ENCODE measurements at places on chromosomes 2 and 18.
A peak's percentile ranks its signal among the peaks of the same experiment; 100 is the strongest.

- no peak for DNase-seq
Measured at GRCh38 chr2:176752295-176752694, 460.3 kb upstream of the HNRNPA3 start.

- DNase-seq, result no peak
Measured at GRCh38 chr18:710418-711300, 1.8 kb downstream of the ENOSF1 start.

GRCh38 chr2:113980946-113981345 is 91.1 kb downstream of the ACTR3 start:
- DNase-seq, result no peak

DNA sequence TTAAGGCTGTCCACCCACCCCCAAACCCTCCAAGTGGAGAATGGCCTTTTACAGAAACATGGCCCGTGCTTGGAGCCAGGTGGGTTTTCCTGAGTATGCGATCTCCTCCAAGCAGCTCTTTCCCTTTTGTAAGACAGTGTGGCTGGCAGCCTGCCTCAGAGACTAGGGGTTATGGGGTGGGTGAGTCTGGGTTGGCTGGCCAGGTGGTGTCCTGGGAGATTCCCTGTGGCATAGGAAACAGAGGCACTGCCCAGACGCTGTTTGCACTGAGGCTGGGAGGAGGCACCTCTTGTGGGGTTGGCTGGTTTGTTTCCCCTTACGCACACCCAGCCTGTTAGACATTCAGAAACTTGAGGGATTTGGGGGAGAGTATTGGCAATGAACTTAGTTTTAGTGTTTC is 82.3 kb upstream of the MCFD2 start:
- DNase-seq, result no peak

DNA sequence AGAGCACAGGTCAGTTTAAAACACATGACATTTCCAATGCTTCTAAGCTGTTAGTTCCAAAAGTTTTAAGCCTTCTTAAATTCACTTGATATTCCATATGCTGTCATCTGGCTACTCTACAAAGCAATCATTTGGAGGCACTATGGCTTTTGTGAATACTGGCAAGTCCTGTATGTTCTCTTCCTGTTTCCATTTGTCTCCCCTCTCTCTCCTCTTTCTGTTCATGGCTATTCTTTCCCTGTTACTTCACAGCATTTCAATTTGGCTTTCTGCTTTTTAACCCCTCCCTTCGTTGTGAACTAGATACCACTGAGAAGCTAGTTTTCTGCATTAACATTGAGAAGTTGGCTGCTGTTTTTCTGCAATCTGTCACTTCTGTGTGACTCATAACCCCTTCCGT is 1337.2 kb upstream of the CELF4 start:
- no peak for DNase-seq

- DNase-seq, result no peak
Measured at GRCh38 chr2:149080971-149081370, 42.5 kb downstream of the LYPD6B start.

- no peak for DNase-seq
Measured at GRCh38 chr18:63152096-63152495, 167.5 kb downstream of the BCL2 start.

GRCh38 chr2:196453613-196454047 is 185.9 kb upstream of the CCDC150 start:
- DNase-seq, result peak; percentile 40

DNA sequence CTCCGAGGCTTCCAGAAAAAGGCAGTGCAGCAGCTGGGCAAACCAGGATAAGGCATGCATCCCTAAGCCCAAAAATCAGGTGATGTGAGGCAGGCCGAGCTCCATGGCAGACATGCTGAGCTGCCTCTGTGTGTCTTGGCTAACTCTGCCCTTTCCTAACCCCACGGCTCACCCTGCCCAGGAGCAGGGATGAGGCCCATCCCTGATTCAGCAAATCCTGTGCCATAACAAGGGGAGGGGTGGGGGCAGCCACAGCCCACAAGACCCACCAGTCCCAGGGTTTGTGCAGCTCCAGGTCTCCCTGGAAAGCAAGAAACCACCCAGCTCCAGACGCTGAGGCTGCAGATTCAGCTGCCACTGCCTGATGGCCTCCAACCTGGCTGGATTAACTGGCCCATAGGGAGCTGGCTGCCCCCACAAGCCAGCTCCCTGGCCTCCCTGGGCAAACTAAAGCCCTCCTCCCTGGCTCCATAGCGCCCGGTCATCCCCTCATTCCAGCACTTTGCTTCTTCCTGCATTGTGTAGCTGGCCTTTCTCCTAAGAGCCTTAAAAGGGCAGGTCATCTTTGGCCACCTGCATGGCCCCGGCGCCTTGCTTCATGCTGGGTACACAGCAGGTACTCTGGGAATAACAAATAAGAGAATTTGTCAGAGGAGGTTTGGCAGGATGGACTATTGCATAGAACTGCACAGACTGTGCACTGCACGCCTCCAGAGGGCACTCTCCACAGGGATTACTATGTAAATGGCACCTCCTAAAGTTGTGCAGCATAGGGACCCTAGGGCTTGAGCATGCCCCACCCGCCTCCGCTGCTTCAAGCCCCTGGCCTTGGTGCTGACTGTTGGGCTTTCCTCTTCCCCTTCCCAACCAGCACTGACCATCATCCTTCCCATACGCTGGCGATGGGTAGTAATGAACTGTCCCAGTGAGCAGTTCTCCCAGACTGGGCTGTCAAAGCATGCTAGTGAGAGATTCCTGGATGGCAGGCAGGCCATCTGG is 10.7 kb downstream of the STEAP3 start:
- DNase-seq, result peak; percentile 40

DNA sequence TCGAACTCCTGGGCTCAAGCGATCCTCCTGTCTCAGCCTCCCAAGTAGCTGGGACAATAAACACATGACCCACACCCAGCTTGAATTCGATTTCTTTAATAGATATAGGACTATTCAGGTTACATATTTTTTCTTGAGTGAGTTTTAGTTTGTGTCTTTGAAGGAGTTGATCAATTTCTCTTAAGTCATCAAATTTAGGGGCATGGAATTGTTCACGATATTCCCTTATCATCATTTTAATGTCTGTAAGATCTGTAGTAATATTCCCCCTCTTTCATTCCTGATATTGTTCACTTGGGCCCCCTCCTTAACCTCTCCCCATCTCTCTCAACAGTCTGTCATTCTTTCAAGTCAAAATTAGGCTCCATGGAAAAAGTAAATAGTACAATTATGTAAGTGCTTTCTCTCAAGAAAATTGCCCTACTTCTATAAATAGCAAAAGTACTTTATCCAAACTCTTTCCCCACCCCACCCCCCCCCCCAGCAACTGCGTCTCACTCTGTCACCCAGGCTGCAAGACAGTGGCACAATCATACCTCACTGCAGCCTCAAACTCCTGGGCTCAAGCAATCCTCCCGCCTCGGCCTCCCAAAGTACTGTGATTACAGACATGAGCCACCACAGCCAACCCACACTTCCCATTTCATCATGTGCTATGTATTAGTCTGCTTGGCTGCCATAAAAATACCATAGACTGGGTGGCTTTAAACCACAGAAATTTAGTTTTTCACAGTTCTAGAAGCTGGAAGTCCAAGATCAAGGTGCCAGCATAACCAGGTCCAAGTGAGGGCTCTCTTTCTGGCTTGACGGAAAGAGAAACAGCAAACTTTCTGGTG is 20.1 kb downstream of the WDR33 start:
- no peak for DNase-seq

- peak; percentile 5 for DNase-seq
Measured at GRCh38 chr2:6418291-6418690, 447.4 kb downstream of the CMPK2 start.

DNA sequence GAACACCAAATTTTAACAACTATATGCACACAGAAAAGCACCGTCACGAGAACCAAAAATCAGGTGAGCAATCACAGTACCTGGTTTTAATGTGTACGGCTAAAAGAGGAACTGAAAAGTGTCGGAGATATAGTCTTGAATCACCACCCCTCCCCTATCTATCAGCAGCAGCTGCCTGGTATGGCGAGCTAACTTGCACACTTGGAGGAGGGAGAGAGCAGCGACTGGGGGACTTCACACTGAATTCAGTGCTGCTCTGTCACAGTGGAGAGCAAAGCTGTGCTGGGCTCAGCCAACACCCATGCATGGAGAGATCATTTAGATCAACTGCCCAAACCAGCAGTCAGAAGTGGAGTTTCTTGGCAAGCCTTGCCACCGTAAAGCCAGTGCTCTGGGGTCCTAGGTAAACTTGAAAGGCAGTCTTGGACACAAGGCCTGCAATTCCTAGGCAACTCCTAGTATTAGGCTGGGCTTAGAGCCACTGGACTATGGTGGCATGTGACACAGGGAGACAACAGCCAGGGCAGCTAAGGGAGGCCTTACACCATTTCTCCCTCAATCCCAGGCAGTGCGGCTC is 89.2 kb upstream of the CD226 start:
- DNase-seq, result no peak

- no peak for DNase-seq
Measured at GRCh38 chr2:126656431-126657147, 631 bp downstream of the GYPC start.

- no peak for DNase-seq
Measured at GRCh38 chr2:29070526-29070925, 3.8 kb downstream of the PCARE start.

DNA sequence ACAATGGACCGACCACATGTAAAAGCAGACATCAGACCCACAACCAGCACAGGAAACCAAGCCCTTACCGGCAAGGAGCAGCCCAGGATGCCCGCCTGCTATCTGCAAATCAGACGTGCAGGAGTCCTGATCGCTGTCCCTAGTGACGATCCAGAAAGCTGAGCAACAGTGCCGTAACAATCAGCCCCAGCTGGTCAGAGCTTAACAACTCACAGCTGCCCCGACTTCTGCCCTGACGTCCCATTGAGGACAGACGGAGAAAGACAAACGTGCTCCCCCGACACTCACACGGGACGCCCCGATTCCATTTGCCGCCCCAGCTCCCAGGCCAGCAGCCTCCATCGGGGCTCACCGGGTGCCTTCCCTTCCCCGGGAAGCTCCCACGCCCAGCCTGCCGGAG is 39.8 kb upstream of the PXDN start:
- DNase-seq, result peak; percentile 43

GRCh38 chr2:218319813-218320365 is 27.6 kb upstream of the TMBIM1 start:
- DNase-seq, result no peak

DNA sequence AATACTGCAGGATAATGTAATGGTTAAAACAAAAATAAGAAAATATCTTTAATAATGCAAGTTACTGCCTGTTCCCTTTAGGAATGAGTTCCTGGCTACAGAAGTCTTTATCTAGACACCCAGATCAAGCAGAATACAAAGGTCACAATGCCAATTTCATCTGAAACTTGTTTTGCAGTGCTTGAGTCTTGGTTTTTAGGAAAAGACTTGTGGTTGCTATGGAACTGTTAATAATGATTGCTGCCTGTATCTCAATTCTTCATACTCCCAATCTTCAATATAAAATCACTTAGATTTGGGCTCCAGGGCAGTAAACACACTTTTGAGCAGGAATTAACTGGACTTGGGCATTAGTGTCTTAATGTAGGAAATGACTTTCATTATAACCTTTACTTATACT is 14.2 kb downstream of the CAVIN2 start:
- DNase-seq, result no peak

GRCh38 chr2:233462202-233462785 is 104.3 kb downstream of the USP40 start:
- DNase-seq, result no peak

DNA sequence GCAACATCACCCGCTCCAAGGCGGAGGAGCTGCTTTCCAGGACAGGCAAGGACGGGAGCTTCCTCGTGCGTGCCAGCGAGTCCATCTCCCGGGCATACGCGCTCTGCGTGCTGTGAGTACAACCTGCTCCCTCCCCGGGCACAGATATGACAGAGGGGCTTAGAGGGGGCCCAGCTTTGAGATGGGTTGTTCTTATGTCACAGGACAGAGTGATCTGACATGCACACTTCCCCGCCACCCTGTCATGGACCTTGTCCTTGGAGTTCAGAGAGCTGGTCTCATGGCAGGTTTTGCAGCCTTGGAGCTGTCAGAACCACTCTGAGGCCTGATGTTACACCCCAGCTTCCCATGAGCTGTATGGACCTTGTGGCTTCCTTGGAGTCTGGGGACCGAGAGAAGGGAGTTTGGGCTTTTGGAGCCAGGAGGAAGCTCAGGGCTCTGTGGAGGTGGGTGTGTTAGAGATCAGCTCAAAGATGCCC is 398 bp downstream of the INPP5D start:
- no peak for DNase-seq

DNA sequence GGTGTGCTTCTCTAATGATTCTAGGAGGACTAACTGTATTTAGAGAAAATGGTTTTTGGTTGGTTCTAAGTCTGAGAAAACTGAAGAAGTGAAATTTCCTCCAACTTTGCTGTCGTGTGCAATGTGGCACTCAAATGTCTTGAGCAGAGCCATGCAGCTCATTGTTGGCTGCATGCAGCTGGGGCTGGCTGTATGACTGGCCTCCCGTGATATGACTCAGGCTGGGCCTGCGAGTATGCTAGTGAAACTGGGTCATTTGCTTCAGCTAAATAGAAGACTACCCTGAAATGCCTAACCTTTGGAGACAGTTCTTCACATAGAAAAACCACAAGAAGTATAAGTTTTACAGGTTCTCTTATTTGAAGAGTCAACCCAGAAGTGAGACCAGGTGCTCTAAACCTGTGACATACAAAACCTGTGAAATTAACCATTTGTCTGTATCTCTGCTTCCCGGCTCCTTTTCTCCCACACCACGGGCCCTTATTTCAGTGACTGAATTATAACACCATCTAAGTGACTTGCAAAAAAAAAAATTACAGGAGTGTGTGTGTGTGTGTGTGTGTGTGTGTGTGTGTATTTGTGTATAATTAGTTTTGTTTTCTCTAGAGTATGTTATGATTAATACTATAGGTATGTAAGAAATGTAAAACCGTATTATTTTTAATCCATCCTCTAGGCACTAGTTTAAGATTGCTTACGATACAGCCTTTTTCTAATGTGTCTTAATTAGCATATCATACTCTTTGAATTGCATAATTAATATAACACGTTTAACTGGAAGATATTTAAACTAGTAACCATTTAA is 15.9 kb downstream of the POLI start:
- no peak for DNase-seq

- DNase-seq, result no peak
Measured at GRCh38 chr2:227612546-227613271, 1.9 kb downstream of the SCYGR3 start.

GRCh38 chr18:79200546-79201268 is 131.5 kb downstream of the ATP9B start:
- peak; percentile 19 for DNase-seq

GRCh38 chr18:10421859-10422258 is 32.6 kb upstream of the APCDD1 start:
- no peak for DNase-seq

GRCh38 chr2:146623771-146624170 is 1221.1 kb upstream of the ACVR2A start:
- DNase-seq, result no peak

GRCh38 chr2:232521098-232521497 is 910 bp downstream of the PRSS56 start:
- no peak for DNase-seq
